Heart left ventricle (tissue), 16 donors: ENCODE measurements at places on chromosomes 13 and 19. TPM values are rescaled to one million over a fixed set of nuclear protein-coding genes. Genes with fewer than 3 reads are reported as not detected.
A peak's percentile ranks its signal among the peaks of the same experiment; 100 is the strongest.

Gene PEAK3
- total RNA-seq = 0.27 TPM

GRCh38 chr13:27522847-27523246 is 72.5 kb upstream of the MTIF3 start:
- H3K27me3 ChIP-seq = no peaks in the 10 kb centered on the region
- no peaks in the 10 kb centered on the region for H3K36me3 ChIP-seq
- H3K4me1 ChIP-seq = no peaks in the 10 kb centered on the region
- H3K27ac ChIP-seq = no peak overlapping the region
- H3K4me3 ChIP-seq = no peak overlapping the region

DNA sequence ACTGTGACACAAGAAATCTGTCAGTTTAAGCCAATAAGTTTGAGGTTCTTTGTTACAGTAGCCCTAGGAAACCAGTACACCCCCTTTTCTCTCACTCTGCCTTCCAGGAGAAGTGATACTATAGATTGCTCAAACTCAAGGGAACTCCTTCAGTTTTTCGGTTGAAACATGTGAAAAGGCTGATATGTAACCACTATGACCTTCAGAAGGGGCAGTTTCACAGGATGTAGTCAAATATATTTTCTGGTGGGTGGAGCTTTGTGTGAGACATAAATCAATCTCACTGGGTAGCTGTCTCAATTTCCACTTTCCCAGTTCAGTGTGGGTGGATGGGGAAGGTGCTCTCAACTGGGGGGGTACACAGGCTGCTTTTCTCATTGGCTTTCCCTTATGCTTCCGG is 41.7 kb downstream of the HTR2A start:
- no peaks in the 10 kb centered on the region for H3K4me1 ChIP-seq
- H3K4me3 ChIP-seq = no peak overlapping the region
- no peaks in the 10 kb centered on the region for H3K27me3 ChIP-seq
- H3K27ac ChIP-seq = no peak overlapping the region

DNA sequence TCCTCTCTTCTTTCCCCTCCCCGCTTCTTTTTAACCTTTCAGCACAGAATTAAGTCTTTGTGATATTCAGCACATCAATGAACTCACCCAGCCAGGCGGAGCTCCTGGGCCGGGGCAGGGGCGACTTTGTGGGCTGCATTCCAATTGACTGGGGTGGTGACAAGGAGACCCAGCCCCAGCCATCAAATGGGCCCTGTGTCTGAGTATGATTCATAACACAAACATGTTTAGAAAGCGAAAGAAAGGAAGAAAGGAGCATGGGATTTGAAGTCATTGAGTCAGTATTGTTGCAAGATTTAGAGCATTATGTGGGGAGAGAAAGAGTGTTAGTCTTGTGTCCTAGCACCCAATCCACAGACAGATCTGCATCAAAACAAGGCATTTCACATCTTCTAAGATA is 185.3 kb downstream of the LHFPL6 start:
- no peaks in the 10 kb centered on the region for H3K27me3 ChIP-seq
- H3K36me3 ChIP-seq = no peaks in the 10 kb centered on the region
- no peak for DNase-seq
- H3K4me3 ChIP-seq = peak overlapping the region; percentile 34
